GM19239 (cell line): ENCODE measurements at places on chromosomes 16 and 17.

DNA sequence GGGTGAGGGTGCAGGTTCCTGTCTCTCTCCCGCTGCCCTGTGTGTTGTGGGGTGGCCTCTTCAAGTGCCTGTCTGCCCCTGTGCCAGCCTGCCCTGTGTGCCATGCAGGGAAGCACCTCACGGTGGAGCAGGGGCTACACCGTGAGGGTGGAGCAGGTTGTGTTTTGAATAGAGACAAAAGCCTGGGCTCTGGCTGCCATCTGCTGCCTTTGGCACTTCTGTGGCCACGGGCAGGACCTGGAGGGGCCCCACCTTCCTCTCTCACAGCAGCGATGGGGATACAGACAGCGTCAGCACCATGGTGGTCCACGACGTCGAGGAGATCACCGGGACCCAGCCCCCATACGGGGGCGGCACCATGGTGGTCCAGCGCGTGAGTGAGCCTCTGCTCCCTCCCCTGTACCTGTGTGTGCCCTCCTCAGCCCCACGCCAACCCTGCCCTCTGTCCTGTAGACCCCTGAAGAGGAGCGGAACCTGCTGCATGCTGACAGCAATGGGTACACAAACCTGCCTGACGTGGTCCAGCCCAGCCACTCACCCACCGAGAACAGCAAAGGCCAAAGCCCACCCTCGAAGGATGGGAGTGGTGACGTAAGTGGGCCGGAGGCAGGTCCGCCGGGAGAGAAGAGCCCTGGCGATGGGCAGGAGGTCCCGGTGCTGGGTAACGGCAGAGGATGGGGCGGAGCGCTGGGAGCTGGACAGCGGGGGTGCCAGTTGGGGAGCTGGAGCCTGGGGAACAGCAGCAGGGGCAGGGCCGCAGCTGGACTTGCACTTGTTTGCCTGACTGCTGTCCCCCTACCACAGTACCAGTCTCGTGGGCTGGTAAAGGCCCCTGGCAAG lies 5.4 kb upstream of the C17orf107 start:
- DNase-seq: no peak

- no peak for DNase-seq
These were observed 131.5 kb upstream of the CHMP6 start for GRCh38 chr17:80860101-80860671.

DNA sequence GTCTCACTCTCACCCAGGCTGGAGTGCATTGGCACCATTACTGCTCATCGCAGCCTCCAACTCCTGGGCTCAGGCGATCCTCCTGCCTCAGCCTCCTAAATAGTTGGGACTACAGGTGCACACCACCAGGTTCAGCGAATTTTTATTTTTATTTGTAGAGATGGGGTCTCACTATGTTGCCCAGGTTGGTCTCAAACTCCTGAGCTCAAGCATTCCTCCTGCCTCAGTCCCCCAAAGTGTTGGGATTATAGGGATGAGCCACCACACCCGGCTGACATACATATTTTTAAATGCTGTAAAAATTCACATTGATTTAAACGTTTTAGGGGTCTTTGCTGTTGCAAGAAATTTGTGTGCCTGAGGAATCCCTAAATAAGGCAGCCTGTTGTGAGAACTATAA lies 24.8 kb upstream of the SEC14L1 start:
- no peak for DNase-seq

GRCh38 chr17:50653738-50654137 lies 19.1 kb downstream of the ABCC3 start:
- no peak for DNase-seq

GRCh38 chr16:60225541-60225940 lies 1491.4 kb upstream of the GOT2 start:
- no peak for DNase-seq

DNA sequence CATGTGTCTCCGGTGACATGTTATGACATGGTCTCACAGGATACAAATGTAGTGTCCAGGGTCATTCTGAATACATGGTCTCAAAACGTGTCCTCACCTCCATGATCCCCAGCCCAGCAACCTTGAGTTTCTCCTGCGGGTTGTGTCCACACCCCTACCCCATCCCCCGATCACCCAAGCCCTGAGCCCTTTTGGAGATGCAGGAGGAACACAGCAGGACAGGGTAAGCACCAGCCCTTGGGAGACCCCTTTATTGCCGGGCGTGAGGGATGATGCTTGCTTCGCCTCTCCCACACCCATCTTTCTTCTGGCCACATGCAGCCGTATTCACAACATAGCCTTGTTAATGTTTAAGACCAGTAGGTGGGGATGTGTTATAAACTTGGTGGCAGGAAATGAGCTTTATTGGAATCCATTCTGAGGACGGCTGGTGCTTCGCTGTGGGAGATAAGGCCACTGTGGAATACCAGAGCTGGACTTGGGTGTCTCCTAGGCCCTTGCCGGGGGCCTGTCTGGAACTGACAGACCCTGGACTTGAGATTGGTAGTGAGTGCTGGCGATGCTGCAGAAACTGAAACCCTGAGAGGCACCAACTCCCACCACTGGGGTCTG lies 5.5 kb downstream of the TMEM132E start:
- DNase-seq: no peak

- peak; percentile 44 for DNase-seq
These were observed 22.9 kb downstream of the SOCS1 start for GRCh38 chr16:11232852-11233726.

GRCh38 chr17:56866496-56866895 lies 32.5 kb downstream of the DGKE start:
- DNase-seq: no peak

GRCh38 chr16:50006964-50007363 lies 18.1 kb upstream of the CNEP1R1 start:
- no peak for DNase-seq

- peak; percentile 96 for DNase-seq
These were observed at the start of gene CBX4 for GRCh38 chr17:79839356-79840268. Gene CBX4, minus strand, starts transcription at chr17:79839440. Its CDS starts 189 bp downstream, at chr17:79839251.
